Mucosa of descending colon (tissue), 3 donors: ENCODE measurements at places on chromosomes 5 and 9.

GRCh38 chr5:10601246-10602030 is 37.6 kb downstream of the ANKRD33B start:
- peak; percentile 67 for DNase-seq

- no peak for DNase-seq
Observed at GRCh38 chr9:109278216-109278615, 42.6 kb downstream of the EPB41L4B start.

- DNase-seq, result no peak
Observed at GRCh38 chr9:21294364-21294774, 10.7 kb downstream of the IFNA5 start.

GRCh38 chr5:87524217-87524616 is 111.5 kb upstream of the CCNH start:
- DNase-seq, result no peak

GRCh38 chr5:141889282-141889871 is 11.2 kb upstream of the PCDH1 start:
- DNase-seq, result no peak

- no peak for DNase-seq
Observed at GRCh38 chr5:145787001-145787400, 48.1 kb downstream of the PRELID2 start.

DNA sequence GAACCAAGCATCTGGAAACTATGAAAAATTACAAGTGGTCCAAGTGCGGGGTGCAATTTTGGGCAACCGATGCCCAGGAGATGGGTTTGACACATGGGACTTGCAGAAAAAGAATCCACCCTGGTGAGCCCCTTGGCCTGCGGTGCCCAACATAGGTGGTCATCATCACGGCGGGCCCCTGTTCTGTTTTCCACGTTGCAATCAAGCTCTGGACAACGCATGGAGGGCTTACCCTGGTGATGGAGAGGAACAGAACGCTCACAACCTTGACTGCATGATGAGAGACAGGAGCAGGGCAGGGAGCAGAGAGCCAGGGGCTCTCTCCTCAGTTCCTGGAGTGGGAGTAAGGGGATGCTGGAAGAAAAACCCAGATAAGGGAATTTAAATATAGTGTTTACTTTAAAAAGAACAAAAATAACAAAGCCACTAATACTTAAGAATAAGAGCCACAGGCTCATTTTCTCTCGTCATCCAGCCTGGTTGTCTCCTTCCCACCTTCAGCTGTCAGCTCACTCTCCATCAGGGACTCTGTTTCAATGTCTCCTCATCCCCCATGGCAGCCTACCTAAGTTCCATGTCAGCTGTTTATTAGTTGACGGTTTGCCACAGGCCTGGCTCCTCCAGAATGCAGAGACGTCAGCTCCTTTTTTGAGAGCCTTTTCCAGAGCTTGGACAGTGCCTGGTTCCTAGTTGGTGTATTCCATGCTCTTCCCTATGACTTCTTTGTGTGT is 172.1 kb downstream of the GADD45G start:
- DNase-seq, result no peak

DNA sequence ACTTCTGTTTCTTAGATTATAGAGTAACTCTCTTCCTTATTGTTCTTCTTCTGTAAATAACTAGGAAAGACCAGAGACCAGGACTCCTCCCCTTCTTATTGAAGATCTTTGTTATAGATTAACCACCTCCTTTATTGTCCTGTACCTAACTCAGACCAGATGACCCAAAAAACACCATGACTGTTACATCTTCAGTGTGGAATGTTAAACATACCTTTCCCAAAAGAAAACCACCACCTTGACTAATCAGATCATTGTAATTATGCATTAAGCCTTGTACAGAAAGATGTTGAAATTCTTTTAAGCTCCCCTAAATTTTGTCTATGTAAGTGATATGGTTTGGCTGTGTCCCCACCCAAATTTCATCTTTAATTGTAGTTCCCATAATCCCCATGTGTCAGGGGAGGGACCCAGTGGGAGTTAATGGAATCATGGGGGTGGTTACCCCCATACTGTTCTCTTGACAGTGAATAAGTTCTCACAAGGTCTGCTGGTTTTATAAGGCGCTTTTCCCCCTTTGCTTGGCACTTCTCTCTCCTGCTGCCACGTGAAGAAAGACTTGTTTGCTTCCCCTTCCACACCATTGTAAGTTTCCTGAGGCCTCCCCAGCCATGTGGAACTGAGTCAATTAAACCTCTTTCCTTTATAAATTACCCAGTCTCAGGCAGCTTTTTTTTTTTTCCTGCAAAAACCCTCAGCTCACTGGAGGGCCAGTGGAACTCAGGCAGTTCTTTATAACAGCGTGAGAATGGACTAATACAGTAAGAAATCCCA is 26.3 kb downstream of the ARSB start:
- DNase-seq, result no peak

GRCh38 chr5:114727358-114727757 is 365.5 kb downstream of the KCNN2 start:
- DNase-seq, result no peak

DNA sequence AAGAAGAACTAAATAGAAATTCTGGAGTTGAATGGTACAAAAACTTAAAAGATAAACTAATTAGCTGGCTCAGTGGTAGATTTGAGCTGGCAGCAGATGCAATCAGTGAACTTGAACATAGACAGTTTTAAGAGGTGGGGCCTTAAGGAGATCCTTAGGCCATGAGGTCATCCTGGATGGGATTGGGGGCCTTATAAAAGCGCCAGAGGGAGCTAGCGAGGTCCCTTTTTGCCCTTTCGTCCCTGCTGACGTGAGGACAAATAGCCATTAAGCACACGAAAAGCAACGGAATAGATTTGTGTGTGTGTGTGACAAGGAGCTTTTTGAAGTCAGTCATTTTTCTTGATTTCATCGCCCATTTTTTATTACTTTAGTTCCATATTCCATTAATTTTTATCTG is 83.3 kb downstream of the ZNF354C start:
- no peak for DNase-seq

DNA sequence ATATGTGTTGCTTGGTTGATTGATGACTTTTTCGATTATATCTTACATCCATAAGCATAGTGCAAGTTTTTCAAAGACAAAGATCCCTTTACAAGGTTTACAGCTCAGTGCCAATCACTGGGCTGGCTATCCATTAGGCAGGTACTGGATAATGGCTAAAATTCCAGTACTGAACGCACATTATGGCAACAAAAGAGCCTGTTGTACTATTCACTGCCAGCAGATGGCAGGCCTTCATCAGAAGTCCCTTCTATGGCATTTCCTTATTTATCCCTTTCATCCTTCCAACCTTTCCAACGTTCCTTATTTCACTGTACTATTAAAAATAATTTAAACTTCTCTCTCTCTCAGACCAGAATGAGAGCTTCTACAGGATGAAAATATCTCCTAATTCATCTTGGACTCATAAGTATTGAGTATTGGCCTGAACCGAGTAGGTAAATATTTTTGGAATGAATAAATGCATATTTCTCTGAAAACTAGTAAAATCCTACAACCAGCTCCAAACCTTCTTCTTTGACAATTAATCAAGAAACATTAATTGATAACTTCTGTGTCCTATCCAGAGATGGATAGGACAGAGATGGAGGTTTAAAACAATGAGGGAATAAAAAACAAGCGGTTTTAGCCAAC is 6.7 kb upstream of the WNT8A start:
- no peak for DNase-seq

DNA sequence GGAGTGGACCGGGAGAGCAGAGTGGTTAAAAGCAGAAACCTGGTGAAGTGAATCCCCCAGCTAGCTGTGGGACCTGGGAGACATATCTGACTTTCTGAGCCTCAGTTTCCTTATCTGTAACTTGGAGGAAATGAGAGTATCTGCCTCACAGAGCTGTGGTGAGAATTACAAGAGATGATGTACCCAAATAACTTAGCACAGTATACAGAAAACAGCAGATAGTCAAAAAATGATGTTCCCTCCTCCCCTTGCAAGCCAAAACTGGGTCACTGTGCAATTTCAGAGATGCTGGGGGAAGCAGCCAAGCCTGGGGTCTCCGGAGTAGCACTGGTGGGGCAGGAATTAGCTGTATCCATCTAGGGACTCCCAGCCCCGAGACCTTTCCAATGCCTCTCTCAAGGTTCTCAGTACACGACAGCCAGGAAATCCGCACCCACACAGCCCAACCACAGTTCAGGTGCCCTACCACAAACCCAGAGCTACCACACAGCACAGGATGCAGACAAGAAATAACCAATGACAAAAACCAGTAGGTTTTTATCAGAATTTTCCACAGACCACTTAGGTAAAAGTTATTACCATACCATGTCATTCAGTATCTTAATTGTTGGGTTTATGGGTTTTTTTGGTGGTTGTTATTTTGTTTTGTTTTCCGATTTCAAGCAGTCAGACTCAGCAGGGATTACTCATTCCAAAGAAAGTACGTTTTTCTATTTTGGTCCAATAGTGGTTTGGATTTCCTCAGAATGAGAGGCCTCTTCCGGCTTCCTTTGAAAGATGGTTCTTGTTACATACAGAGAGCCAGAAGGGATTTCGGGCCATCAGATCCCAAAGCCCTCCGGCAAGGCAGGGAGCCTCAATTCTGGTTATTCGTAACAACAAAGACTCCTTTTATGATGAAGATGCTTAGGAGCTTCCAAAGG is 4.9 kb upstream of the HRH2 start:
- DNase-seq, result peak; percentile 24

DNA sequence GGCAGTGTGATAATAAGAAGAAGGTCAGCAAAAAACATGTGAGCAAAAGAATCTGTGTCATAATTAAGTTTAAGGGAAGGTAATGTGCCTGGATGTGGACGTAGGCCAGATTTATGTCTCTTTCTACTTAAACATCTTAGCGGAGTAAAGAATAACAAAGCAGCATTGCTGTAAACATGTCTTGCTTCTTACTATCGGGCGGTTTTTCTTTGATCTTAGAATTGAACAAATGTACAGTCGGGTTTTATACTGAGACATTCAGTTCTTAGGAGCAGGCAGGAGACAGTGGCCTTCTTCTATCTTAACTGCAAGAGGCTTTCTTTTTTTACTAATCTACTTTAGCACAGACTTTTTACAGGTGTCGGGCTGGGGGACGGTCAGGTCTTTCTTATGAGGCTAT is 40.4 kb upstream of the FLT4 start:
- no peak for DNase-seq

GRCh38 chr5:65305913-65306312 is 175.8 kb downstream of the ADAMTS6 start:
- DNase-seq, result no peak

DNA sequence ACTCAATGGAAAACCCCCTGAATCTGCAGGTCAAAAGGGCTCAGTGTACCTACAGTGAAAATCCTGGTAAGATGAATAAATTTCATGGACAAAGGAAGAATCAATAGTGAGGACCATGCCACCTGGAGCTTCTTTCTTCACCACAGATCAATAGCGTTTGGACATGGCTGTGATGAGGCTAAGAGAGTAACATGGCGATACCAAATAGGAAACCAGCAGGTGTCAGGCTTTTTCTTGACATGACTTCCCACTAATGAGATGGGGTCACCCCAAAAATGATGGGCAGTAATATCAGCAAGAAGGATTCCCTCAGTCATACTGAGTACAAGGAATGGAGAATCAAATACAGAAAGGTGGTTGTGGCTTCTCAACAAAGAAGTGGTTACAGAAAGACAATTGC is 208.5 kb upstream of the PLPPR1 start:
- no peak for DNase-seq

- peak; percentile 78 for DNase-seq
Observed at GRCh38 chr9:112836394-112836793, 54.3 kb downstream of the SLC46A2 start.

DNA sequence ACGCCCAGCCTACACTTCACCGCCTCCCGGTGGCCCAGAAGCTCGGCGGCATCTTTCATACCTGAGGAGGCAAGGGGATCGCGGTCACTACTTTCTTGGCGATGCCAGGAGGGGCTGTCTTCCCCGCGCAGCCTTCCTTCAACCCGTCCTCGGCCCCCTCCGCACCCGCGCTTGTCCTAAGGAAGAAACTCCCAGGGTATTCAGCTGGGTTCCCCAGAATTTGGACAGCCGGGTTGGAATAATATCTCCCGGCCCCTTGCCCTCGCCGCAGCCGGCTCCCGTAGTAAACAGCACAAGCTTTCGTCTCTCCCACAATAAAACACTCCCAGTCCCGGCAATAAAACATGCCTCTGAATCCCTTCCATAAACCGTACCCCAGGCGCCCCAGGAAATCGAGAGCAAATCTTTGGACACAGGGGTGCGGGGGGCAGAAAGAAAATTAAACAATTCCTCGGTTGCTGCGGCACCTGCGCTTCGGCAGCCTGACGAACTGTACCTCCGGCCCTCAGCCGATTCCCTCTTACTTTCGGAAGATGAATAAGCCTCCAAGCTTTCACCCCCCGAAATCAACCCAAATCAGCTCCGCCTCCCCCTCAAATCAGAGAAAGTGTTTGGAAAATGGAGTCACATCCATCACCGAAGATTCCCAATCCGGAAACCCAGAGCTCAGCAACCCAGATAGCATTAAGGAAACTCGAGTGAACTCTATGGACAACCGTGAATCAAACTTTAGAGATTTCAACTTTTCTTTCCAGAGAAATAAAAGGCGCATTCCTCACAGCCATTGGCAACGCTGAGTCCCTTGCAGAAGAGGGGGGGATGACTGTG is 1.1 kb downstream of the OTP start:
- DNase-seq, result no peak

DNA sequence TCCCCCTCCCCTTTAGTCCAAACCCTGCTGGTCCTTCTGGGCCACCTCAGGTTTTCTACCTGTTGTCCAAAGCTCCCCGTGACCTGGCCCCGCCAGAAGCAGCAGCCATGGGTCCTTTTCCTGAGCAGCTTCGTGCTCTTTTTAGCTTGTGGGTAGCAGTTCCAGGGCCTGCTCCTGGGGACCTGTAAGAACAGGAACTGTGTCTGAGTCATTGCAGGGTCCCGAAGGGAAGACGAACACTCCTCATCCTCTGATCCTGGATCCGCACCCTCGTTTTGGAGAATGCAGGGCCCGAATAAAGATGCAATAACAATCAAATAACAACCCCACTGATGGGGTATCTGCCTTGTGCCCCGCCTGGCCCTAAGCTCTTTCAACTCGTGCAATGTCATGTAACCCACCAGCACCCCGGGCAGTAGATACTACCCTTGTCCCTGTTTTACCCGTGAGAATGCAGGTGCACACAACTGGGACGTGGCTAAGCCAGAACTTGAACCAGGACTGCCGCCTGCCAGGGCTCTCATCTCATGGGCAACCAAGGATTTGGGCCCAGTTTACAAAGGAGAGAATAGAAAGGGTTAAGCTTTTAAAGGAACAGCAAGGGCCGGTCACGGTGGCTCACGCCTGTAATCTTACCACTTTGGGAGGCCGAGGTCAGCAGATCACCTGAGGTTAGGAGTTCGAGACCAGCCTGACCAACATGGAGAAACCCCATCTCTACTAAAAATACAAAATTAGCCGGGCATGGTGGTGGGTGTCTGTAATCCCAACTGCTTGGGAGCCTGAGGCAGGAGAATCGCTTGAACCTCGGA is 33.2 kb downstream of the NEK6 start:
- no peak for DNase-seq
